ENCODE measurements at places on chromosomes 12 and 14.

DNA sequence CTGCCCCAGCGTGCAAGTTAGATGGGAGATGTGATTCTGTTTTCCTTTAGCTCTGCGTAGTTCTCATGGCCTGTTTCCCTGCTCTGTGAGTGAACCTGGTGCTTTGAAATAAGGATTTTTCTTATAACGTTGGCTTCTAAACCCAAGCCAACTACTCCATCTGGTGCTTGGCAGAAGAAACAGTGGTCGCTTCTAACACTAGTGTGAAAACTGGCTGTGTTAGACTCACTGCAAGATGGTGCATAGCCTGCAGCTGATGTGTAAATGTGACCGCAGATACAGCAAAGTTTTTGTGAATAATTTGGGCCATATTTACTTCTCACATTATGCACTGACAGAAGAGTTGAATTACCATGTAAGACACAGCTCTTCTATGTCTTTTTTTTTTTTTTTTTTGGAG lies 12.2 kb downstream of the GTF2H3 start:
- no peak for DNase-seq

- no peak for DNase-seq
Measured at GRCh38 chr12:52010152-52010622, 3.4 kb downstream of the TAMALIN start.

GRCh38 chr12:63206909-63207308 lies 55.9 kb upstream of the AVPR1A start:
- no peak for DNase-seq

GRCh38 chr12:69908203-69908602 lies 83.2 kb downstream of the MYRFL start:
- DNase-seq = no peak
